Renal cortex interstitium (tissue), 15 donors: ENCODE measurements at places on chromosomes 1 and 21.
A peak's percentile ranks its signal among the peaks of the same experiment; 100 is the strongest.

- no peak for DNase-seq
These were observed 26.3 kb upstream of the KIAA0040 start for GRCh38 chr1:175218786-175219434.

DNA sequence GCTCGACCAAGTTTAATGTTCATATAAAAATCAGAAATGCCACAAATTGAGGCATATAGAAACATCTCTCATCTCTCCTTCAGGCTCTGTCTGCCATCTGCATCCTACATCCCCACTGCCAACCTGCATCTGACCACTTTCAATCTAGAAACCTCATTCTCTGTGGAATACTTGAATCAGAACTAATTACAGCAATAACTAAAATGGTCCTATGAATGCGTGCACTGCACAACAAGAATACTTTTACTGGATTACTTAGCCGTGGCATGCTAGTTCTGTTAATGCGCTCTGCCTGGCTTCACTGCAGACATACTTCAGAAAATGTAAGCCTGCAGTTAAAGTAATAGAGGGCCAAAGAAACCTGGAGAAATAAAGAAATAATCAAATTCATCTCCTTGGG, 89.8 kb upstream of the NR5A2 start:
- no peak for DNase-seq

- DNase-seq, result no peak
These were observed 21.5 kb upstream of the ARHGAP29 start for GRCh38 chr1:94258873-94259331.

GRCh38 chr1:167776151-167776550, 54.4 kb downstream of the MPZL1 start:
- no peak for DNase-seq

GRCh38 chr1:84206375-84206774, 62.3 kb downstream of the PRKACB start:
- DNase-seq, result no peak

DNA sequence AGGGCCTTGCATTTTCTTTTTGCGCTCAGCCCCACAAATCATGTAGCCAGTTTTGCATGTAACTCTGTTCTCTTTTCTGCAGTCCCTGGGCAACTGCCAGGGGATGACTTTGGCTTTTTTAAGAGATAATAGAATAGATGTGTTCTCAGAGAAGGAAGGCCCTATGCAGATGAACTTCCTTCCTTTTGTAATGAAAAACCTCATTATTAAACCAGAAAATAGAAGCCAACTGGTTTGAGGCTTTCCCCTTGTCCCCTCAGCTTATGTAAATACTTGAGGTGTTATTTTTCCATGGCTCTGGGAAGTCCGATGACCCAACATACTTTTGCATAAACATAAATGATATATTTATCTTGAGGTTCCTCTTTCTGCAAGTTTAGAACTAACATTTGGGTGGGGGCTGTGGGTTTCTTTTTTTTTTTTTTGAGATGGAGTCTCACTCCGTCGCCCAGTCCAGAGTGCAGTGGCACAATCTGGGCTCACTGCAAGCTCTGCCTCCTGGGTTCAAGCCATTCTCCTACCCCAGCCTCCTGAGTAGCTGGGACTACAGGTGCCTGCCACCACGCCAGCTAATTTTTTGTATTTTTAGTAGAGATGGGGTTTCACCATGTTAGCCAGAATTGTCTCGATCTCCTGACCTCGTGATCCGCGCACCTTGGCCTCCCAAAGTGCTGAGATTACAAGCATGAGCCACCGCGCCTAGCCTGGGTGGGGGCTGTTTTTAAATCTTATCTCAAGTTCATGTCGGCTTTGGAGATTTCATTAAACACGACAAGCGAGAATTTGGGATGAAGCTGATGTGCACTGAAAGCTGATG, 14.4 kb upstream of the FCRL5 start:
- no peak for DNase-seq

DNA sequence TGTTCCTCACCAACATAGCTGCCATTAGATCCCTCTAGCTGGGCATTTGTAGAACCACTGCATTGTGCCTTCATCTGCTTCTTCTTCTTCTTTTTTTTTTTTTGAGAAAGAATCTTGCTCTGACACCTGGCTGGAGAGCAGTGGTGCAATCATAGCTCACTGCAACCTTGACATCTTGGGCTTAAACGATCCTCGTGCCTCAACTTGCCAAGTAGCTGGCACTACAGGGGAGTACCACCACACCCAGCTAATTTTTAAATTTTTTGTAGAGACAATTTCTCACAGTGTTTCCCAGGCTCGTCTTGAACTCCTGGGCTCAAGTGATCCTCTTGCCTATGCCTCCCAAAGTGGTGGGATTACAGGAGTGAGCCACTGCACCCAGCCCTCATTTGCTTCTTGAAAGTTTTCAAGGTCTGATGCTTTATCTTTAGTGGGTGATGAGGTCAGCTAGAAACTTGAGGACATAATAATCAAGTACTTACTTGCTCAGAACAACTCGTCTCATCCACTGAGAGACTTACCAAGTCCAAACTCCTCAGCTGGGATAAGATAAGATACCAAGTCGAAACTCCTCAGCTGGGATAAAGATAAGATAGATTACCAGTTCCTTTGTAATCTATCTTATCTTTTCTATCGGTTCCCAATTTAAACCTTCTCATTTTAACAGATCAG, 71.5 kb downstream of the MACF1 start:
- DNase-seq, result no peak

- no peak for DNase-seq
These were observed 203.1 kb upstream of the GALNT2 start for GRCh38 chr1:229863651-229864545.

GRCh38 chr21:40841524-40842196, 5.3 kb downstream of the DSCAM start:
- no peak for DNase-seq

GRCh38 chr1:40479156-40479555, 2.1 kb downstream of the ZFP69 start:
- DNase-seq, result no peak

- DNase-seq, result no peak
These were observed 11.1 kb upstream of the SLC30A1 start for GRCh38 chr1:211589782-211590721.

GRCh38 chr1:206419250-206419649, 51.0 kb upstream of the IKBKE start:
- no peak for DNase-seq

DNA sequence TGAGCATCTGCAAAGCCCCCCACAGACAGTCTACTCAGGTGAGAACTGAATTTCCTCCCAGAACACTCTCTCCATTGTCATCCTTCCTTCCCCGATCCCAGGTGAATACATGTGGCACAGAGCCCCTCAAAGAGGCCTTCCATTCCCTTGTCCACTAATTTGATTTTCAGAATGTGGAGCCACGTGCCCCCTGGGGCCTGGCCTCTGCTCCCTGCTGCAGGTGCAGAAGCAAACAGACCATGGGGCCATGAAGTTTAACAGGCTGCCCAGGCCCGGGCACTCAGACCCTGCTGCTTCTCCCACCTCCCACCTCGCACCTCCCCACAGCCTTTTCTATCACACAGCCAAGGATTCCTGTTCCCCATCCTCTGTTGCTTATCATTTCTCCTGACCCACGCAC, 243.8 kb upstream of the RAB4A start:
- no peak for DNase-seq

DNA sequence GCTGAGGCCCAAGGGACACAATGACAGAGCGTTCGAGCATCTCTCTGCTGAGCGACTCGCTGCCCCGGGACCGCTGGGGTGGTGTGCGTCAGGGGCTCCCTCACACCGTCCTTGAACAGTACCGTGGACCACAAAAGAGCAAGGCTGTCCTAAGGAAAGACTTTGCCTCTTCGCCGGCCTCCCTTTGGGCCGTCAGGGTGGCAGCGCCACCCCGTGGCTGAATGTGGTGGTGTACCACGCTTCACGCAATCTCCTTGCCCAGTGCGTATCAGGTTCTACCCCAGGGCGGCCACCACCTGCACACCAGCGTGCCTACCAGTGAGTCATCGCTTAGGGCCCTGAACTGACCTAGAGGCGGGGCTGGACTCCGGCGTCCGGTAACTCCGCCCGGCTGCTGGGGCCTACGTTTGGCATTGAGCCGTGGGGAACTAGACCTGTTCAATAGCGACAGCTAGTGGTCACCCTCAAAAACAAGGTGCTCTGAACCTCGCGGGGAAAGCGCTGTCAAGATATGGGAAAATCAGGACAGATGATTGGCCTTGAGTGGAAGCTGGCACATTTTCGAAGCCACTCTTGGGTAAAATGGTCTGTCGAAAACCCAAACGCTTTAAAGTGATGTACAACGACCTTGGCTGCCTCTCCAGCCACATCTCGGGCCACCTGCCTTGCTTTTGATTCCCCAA, 8.1 kb upstream of the TRAF3IP3 start:
- peak; percentile 61 for DNase-seq

GRCh38 chr1:193185211-193185610, 1.2 kb downstream of the B3GALT2 start:
- no peak for DNase-seq

DNA sequence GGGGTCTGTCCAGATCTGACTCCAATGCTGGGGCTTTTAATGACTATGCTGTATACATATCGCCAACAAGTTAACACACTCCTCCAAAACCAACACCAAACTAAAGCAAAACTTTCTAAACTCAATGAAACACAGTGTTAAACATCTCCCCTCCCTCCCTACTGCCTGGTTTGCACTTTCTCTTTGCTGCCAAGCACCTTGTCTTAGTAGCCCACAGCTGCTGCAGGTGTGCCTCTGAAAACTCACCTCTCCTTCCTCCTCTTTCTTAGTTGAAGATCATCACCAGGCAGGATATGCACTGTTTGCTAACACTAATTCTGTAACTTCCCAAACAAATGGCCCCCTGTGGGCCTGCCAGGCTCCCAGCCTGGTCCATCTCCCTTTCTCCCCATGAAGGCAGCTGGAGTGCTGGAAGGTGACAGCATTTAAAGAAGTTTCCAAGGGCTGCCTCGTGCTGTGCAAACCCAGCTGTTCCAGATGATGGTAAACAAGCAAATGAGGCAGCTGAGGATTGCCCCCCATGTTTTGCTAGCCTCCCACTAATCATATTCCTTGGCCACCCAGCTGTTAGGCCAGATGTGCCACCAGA, 213.7 kb downstream of the ASTN1 start:
- DNase-seq, result no peak

DNA sequence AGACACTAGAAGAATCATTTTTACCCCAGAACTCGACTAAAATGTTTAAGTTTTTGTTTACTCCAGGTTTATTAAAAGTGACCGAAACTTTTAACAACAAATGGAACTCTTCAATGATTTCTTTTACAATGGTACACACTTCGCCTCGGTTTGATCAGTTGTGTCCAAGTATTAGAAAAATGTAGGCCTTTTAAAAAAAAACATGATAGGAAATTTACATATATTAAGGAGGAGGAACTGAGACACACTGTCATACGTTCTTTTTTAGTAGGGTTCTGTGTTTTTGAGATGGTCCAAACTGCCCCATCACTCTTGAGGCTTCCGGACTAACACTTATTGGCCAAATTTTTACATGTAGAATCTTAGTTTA, 1.3 kb downstream of the PRDM2 start:
- no peak for DNase-seq
